Progenitor cell of endocrine pancreas (in vitro differentiated cells): ENCODE measurements at places on chromosomes 5 and 9. TPM values are rescaled to one million over a fixed set of nuclear protein-coding genes. Genes with fewer than 3 reads are reported as not detected.

DNA sequence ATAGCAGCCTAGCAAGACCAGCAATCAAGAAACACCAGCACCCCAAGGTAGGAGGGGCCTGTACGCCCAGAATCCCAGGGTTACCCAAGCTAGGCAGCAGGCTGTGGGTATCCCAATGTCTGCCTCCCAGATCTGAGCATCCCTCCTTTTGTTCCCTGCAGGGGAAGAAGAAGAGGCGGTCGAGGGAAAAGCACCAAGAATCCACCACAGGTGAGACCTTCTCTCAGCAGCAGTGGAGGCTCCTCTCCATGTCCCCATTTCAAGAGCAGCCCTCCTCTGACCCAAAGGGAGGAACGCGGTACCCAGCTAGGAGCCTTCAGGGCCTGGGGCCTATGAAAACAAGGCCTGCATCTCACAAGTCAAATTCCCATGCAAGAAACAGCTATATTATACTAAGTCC, 28.9 kb downstream of the TCF7 start:
- no peak overlapping the region for H3K4me3 ChIP-seq
- no peak overlapping the region for H3K27ac ChIP-seq
- peak; percentile 1 for DNase-seq
- no peaks in the 10 kb centered on the region for H3K4me1 ChIP-seq

- H3K27ac ChIP-seq = no peak overlapping the region
- no peak for DNase-seq
- no peak overlapping the region for H3K4me3 ChIP-seq
These were observed 35.1 kb upstream of the FREM1 start for GRCh38 chr9:14945351-14945750.

DNA sequence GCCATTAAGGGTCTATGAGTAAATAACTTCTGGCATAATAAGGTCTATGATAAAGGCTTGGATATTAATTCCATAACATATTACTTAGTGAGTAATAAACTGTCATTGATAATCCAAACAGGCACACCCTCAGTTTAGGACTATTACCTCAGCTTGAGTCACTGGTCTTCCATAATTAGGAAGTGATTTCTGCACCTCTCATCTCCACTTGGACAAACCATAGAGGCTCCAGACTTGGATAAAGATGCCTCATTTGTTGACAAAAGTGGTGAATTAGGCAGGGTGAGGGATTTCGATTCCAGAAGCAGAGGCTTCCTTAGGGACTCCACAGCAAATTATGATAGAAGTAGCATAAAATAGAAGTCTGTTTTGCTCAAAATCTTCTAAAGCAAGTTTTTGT, 127.5 kb upstream of the MTAP start:
- H3K36me3 ChIP-seq = no peaks in the 10 kb centered on the region
- no peak overlapping the region for H3K27ac ChIP-seq
- no peak overlapping the region for H3K4me3 ChIP-seq
- H3K4me1 ChIP-seq = peaks cover 7% of the 10 kb centered on the region

DNA sequence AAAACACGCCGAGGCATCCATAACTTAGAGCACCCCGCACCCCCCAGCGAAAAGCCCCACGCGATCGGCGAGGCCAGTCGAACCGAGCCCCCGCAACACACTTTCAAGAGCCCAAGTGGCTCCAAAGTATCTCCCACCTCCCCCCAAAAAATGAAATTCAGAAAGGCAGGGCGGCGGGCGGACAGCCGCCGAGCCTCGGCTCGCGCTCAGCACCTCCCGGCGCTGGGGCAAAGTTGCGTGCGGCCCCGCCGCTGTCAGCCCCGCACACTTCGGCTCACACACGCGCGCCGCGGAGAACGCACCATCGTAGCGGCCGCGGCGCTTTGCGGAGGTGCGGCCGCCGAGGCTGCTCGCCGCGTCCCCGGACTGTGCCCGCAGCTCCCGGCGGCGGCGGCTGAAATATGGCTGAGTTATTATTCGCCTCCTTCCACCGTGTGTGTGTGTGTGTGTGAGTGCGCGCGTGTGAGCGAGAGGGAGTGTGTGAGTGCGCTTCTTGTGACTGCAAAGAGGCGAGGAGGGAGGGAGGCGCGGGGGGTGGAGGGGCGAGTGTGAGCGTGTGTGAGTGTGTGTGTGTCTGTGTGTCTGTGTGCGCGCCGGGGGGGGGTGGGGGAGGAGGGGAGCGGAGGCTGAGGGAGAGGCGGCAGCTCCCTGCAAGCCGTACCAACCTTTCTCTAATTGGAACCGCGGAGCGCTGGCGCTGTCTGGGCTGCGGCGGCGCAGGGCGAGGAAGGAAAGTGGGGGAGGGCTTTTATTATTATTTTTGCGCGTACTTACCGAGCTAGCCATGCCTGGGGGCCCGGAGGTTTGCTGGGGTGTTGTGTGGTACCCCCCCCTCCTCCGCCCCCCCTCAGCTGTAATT, 599 bp downstream of the MLLT3 start:
- H3K4me1 ChIP-seq = peaks cover 30% of the 10 kb centered on the region
- no peaks in the 10 kb centered on the region for H3K36me3 ChIP-seq
- DNase-seq = peak; percentile 40
- H3K27me3 ChIP-seq = peaks cover 25% of the 10 kb centered on the region

CFAP90 gene
- total RNA-seq = 2.1 and 2.8 TPM in 2 replicates

C9orf72 gene
- total RNA-seq = 18.6 and 23.4 TPM in 2 replicates

SLC6A18 gene
- total RNA-seq = not detected in 2 replicates

DNA sequence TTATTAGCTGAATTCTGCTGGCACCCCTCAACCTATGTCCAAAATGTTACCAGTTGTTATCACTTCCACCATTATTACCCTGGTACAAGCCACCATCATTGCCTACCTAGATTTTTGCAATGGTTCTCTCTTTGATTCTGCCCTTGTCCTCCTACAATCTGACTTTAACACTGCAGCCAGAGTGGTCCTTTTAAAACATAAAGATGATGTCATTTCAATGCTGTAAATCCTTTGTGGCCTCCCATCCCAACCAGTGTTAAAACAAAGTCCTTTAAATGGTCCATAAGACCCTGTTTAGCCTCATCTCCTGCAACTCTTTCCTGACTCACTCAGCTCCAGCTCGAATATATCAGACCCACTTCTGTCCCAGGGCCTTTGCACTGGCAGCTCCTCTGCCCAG, 54.9 kb upstream of the FSTL4 start:
- no peak overlapping the region for H3K27ac ChIP-seq
- no peaks in the 10 kb centered on the region for H3K36me3 ChIP-seq
- no peak for DNase-seq
- no peak overlapping the region for H3K4me3 ChIP-seq
- H3K27me3 ChIP-seq = peaks cover 18% of the 10 kb centered on the region

PCDHGA12 gene
- total RNA-seq = 2.9 and 3.2 TPM in 2 replicates

DNA sequence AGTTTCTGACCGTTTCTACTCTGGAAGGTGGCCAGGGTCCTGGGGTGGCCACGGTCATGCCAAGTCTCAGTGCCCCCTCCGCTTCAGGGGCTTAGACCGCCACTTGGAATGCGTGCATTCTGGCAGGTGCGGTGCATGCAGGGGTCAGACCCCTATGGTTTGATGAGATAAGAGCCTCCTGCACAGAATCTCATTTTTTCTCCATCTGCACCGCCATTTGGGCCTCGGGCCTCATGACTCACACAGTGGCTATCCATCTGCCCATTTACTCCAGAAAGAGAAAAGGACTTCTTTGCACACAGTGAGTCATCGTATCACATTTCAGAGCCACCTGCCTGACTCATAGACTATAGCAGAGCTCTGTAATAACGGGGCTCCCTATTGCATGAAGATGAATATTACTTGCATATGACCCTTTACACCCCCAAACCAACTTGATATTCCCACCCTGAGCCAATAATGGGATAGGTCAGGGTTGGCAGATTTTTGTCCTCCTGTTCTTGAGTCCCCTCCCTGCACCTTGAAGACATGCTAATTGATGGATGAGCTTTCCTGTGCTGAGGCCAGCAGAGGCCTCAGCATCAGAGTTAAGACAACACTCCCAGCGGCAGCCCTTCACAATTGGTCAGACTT, 157.4 kb downstream of the NR3C1 start:
- no peak for DNase-seq
- H3K4me1 ChIP-seq = no peaks in the 10 kb centered on the region
- H3K36me3 ChIP-seq = no peaks in the 10 kb centered on the region
- H3K27ac ChIP-seq = no peak overlapping the region
- H3K4me3 ChIP-seq = no peak overlapping the region

MLANA gene
- not detected in 2 replicates for total RNA-seq

RNF183 gene
- 0.26 and 0.44 TPM in 2 replicates for total RNA-seq

GRCh38 chr5:137802282-137803210, 48.4 kb upstream of the HNRNPA0 start:
- DNase-seq = no peak
- no peaks in the 10 kb centered on the region for H3K36me3 ChIP-seq
- no peak overlapping the region for H3K4me3 ChIP-seq
- no peak overlapping the region for H3K27ac ChIP-seq
- no peaks in the 10 kb centered on the region for H3K4me1 ChIP-seq

LCN2 gene
- not detected in 2 replicates for total RNA-seq

- no peak for DNase-seq
- peaks cover 4% of the 10 kb centered on the region for H3K27me3 ChIP-seq
- H3K36me3 ChIP-seq = no peaks in the 10 kb centered on the region
- H3K27ac ChIP-seq = no peak overlapping the region
- no peak overlapping the region for H3K4me3 ChIP-seq
- no peaks in the 10 kb centered on the region for H3K4me1 ChIP-seq
These were observed 73.6 kb downstream of the PSD2 start for GRCh38 chr5:139869042-139869790.

SUSD3 gene
- total RNA-seq = 0.43 and 1.2 TPM in 2 replicates

GRCh38 chr9:5354184-5354583, 14.5 kb upstream of the RLN1 start:
- no peak for DNase-seq
- H3K27ac ChIP-seq = no peak overlapping the region
- H3K27me3 ChIP-seq = no peaks in the 10 kb centered on the region
- H3K4me1 ChIP-seq = no peaks in the 10 kb centered on the region
- no peaks in the 10 kb centered on the region for H3K36me3 ChIP-seq

- peaks cover 5% of the 10 kb centered on the region for H3K4me1 ChIP-seq
- H3K27me3 ChIP-seq = peaks cover 13% of the 10 kb centered on the region
- DNase-seq = no peak
- no peak overlapping the region for H3K27ac ChIP-seq
These were observed 82.2 kb upstream of the IL12B start for GRCh38 chr5:159412284-159413046.
